ENCODE measurements at places on chromosomes 7 and 10.

GRCh38 chr10:69311309-69311708, 33.0 kb downstream of the HK1 start:
- no peak for DNase-seq

DNA sequence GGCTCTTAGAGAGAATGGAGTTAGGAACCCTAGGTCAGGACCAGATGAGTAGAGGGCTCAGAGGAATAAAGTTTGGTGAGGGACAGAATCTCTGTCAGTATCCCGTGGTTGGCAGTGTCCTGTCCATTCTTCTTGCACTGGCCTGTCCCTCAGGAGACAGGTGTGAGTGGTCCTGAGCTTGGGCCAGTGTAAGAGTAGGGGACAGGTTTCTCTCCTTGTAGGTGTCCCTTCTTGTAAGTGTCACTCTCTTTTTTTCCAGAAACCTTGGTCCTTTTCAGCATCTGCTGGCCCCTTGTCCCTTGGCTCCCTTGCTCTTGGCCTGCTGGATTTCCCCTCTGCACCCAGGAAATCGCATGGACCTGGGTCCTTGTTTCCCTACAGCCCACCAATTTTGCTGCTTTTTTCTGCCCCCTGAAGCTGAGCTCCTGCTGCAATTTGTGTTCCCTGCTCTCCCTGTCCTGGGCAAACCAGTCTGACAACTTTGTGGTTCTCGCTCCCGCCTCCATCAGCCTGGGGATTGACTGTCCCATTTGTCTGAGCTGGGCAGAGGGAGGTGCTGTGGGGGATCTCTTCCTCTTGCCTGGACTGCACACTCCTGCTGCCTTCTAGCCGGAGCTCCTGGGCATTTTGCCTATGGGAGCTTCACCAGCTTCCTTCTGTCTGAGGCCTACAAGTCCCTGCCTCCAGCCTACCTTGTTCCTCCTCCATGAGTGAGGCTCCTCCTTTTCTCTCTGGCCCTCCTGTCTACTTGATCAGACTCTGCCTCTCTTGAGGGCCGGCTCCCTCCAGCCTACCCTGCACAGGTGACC, 6.5 kb downstream of the TSPAN14 start:
- no peak for DNase-seq

DNA sequence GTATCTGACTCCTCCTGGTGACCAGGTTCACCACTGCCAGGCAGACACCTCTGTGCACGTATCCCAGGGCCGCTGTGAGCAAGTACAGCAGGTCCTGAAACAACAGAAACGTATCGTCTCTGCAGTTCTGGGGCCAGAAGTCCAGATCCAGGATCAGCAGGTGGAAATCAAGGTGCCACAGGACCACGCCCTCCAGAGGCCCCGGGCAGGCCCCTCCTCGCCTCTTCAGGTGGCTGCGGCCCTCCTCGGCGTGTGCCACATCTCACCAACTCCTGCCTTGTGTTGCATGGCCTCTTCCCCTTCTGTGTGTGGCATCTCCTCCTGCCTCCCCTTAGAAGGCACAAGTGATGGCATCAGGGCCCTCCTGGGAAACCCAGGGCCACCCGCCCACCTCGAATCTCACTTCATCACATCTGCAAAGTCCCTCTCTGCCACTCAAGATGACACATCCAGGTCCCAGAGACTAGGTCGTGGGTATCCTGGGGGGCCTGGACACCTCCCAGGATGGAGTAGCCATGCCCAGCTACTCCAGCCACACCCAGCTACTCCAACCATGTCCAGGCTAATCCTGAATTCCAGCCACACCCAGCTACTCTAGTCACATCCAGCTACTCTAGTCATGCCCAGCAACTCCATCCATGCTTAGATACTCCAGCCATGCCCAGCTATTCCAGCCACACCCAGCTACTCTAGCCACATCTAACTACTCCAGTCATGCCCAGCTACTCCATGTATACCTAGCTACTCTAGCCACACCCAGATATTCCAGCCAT, 52.6 kb upstream of the DNAAF5 start:
- no peak for DNase-seq

GRCh38 chr10:122148876-122149560, 122.1 kb upstream of the BTBD16 start:
- DNase-seq = peak; percentile 89

- DNase-seq = no peak
Measured at GRCh38 chr7:140003913-140004382, 58.8 kb downstream of the PARP12 start.
